ENCODE measurements at places on chromosomes 7 and 10.
A peak's percentile ranks its signal among the peaks of the same experiment; 100 is the strongest.

DNA sequence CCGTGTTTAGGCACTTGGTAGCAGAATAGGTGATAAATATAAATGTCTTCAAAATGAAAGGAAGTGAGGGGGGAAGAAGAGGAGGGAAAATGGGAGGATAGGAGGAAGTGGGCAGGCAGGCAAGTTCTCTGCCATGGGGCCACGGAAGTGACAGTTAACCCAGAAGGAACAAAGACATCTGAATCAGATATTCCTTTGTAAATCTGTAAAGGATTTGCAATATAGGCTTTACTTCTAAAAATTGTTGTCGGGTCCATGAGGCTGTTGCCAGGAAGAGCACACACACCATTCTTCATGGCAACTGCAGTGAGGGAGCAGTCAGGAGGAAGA is 23.7 kb upstream of the RASSF4 start:
- DNase-seq: no peak

DNA sequence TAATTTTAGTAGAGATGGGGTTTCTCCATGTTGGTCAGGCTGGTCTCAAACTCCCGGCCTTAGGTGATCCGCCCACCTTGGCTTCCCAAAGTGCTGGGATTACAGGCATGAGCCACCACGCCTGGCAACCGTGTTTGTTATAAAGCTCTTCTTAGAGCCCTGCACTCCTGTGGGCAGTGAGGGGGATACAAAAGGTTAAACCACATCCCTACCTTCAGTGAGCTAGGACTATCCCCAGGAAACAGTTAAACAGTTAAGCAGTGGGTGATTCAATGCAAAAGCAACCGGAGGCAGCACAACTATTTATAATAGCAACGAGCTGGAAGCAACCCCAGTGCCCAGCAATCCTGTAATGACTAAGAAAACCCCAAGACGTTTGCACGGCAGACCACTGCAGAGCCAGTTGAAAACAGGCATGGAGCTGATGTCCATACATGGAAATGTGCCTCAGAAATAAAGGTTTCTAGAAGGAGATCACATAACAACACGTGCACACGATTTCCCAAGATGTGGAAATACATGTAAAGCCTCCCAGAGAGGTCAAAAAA is 107.2 kb upstream of the LYZL2 start:
- no peak for DNase-seq

GRCh38 chr7:4799508-4800268 is 24.3 kb downstream of the AP5Z1 start:
- no peak for DNase-seq

- no peak for DNase-seq
These were observed 1.8 kb upstream of the GAD2 start for GRCh38 chr10:26214551-26215395.

- DNase-seq: no peak
These were observed 403.3 kb downstream of the HGF start for GRCh38 chr7:81366546-81366945.

DNA sequence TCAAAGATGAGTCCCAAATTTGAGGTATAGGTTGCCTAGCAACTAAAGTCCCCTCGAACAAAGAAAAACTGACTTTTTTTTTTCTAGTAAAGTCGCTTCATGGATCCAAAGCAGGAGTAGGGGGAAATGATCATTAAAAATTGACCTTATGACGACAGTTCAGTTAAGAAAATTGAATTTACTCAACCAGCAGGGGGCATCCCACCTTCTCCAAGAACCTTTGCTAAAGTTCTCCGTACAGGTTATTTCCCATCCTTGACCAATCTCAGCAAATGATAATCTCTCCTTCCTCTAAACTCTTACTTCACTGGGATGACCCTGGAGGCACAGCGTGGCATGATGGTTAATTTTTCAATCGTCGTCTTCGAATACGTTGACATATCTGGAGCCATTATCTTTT is 228.3 kb downstream of the CALN1 start:
- no peak for DNase-seq

DNA sequence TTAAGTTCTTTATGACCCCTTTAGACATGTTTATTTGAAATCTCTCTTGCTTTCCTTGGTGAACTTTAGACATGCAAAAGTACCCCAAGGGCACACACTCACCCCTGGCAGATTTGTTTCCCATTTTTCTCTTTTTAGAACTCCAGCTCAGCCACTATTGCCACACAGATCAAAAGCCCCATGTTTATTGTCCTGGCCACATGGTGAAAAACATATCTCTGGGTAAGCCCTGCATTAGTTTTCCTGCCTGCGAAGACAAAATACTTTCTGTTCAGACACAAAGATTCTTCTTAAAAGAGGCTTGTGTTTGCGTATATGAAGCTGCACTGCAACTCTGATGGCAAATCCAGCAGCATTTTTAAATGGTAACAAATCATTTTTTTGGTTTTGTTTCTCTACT is 200.0 kb downstream of the POLR1F start:
- no peak for DNase-seq

DNA sequence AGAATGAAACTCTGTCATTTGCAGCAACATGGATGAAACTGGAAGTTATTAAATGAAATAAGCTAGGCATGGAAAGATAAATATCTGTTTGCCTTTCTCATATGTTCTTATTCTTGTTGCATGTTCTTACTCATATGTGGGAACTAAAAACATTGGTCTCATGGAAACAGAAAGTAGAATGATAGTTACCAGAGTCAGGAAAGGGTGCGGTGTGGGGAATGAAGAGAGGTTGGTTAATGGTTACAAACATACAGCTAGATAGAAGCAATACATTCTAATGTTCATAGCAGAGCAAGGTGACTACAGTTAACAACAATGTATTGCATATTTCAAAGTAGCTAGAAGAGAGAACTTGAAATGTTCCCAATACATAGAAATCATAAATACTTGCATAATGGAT is 105.1 kb downstream of the FAM107B start:
- no peak for DNase-seq

DNA sequence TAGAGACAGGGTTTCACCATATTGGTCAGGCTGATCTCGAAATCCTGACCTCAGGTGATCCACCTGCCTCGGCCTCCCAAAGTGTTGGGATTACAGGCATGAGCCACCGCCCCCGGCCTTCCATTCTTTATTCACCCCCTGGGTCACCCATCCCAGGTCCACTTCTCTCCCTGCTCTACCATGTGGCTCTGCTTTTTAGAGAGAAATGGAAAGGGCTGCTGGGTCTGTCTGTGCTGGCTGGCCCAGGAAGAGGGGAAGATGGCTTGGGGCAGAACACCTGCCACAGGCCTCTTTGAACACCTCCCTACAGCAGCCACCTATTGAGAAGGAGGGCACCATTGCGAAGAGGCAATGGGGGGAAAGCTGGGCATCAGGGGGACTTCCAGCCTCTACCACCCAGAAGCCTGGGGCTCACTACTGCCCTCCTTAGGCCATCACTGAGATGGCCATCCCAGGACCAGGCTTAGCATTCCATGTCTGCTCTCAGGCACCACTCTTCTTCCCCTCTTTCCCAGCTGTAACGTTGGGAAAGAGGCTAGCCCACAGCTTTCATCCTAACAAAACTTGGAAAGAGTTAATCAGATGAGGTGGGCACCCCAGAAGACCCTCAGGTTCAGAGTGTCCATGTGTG is 256.3 kb downstream of the GRID1 start:
- no peak for DNase-seq

DNA sequence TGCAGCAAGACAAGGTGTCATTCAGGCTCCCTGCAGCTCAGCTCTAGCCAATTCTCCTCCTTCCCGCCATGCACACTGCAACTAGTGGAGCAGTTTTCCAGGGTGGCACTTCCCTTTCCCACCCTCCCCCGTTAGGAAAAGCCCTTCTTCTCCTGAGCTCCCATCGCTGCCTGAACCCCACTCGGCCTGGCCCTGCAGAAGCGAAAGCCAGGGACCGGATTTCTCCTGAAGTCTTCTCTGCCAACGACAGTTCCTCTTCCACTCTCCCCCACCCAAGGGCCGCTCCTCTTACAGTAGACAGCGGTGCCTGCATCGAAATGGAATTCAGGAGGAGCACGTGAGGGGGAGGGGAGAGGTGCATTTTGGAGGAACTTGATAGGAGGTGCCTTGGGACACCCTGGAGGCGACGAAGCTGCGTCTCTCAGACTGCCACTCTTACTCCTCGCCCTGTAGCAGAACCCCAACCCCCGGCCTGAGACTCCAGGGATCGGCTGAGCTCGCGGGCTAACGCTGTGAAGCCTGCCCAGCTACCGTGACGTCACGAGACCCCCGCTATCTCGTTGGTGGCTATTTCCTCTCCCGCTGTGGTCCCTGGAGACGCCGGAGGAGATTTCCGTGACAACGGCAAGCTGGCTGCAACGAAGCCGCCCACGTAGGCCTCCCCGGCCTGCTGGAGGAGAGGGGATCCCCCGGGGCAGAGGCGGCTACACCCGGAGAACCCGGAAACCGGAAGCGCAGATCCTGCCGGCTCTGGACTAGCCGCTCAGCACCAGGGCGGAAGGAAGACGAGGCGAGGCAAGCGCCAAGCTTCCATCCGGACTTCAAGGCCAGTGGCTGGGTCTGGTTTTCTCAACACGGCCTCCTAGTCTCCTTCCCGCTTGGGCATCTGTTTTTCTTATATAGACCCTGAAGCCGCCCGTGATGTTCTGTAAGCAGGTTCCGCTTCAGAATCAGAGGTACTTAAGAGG is 109.7 kb downstream of the RALA start:
- peak; percentile 30 for DNase-seq

DNA sequence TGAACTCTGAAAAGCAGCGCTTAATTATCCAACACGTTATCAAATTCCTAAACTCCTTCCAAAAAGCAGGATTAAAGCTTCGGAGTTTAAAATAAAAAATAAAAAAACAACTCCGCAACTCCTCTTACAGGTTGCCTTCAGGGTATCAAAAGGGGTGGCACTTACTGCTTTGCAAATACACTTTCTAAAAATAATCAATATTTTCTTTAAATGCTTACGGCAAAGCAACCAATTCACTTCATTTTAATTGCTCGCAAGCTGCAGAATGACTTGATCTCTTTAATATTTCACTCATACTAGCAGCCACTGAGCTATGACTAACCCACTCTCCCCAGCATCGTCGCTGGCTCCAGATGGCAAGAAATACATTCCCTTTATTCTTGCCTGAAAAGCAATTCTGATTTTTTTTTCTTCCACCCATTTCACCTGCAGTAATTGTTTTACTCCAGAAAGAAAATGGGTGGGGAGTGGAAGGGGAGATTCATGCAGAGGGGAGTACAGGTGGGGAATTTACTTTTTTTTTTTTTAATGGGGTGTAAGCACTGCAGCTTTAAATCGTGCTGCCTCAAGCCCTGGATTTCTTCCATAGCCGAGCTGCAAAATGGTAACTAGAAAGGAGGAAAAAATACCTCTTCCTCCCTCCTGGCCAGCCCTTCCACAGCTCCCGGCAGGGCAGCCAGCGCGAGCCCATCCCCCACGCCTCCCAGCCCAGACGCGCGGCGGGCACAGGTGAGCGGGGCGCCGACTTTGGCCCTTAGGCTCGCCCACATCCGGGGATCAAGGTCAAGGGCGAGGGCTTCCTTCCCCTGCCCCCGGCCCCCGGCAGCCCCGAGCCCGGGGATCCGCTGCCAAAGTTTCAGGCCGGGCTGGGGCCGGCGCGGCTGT is 54.2 kb upstream of the FHIP2A start:
- DNase-seq: no peak

DNA sequence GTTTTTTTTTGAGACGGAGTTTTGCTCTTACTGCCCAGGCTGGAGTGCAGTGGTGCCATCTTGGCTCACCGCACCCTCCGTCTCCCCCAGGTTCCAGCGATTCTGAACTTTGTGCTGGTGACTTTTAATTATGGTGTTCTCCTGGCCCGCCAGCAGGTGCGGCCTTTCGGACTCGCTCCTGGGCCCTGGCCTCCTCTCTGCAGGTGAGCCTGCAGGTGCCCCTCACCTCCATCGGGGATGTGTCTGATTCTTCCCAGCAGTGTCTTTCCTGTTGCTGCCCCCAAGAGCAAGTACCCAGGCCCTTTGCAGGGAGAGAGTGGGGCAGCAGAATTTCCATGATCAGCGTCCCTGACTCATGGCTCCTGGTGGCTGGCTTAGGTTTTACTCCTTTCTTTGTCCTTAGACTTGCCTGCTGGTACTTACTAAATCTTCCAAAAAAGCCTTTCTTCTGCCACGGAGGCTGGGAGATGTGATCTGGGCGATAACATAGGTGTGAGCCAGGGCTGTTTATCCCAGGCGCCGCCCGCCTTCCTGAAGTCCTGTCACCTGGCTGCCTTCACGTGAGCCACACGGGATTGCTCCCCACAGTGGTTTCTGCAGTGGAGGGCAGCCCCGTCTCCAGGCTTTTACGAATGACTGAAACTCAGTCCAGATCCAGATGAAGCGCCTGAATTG is 10.7 kb downstream of the WIPI2 start:
- DNase-seq: no peak

DNA sequence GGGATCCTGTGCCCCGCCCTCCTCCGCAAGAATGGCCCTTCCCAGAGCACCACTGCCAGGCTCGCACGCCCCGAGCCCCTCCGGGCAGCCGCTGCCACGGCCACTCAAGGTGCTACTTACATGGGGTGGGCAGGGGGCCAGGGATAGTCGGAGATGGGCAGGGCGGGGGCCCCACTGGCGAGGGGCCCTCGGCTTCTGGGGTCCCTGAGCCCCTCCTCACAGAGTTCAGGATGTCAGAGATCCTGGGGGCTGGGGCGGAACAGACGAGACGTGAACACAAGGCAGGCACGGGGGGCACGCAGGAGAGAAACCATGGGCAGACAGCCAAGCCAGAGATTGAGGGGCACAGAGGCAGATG is 25.6 kb downstream of the YKT6 start:
- DNase-seq: no peak

DNA sequence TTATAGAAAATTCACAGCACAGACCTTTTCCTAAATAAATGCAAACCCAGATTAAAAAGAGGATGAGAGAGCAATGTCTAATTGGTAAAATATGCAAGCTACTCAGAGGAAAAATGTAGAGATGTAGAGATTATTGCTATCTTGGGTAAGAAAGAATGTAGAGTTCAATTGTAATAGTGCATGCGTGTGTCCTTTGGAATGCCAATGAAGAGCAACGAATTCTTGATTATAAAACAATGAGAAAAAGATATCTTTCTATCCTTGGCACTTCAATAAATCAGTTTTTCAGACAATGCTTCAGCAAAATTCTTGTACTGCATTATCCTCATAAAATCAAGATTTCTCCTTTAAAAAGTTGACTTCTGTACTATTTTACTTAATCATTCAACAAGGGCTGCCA is 50.9 kb downstream of the SEMA3D start:
- DNase-seq: no peak

DNA sequence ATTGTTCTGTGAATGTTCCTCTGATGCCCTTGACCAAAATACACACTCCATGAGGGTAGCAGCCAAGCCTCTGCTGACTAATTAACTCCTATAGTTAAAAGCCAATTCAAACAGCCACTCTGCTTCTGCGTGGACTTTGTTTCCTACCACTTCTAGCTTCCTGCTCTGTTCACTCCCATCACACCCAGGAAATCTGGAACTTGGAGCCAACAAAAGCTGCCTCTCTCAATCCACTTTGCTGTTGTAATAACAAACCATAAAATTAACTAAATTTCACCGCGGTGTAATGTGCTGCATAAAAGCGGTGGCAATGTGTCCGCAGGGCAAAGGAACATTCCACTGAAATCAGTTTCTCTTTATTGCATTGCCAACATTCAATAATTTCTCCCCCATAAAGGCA is 239.5 kb downstream of the PLXNA4 start:
- no peak for DNase-seq

All from cerebellar nuclear complex (tissue), 1 donor.